Activated CD8-positive, alpha-beta T cell treated with anti-CD3 and anti-CD28 coated beads for 36 hours (primary cell): ENCODE measurements at places on chromosomes 16 and 17. TPM values are rescaled to one million over a fixed set of nuclear protein-coding genes. Genes with fewer than 3 reads are reported as not detected.

DNA sequence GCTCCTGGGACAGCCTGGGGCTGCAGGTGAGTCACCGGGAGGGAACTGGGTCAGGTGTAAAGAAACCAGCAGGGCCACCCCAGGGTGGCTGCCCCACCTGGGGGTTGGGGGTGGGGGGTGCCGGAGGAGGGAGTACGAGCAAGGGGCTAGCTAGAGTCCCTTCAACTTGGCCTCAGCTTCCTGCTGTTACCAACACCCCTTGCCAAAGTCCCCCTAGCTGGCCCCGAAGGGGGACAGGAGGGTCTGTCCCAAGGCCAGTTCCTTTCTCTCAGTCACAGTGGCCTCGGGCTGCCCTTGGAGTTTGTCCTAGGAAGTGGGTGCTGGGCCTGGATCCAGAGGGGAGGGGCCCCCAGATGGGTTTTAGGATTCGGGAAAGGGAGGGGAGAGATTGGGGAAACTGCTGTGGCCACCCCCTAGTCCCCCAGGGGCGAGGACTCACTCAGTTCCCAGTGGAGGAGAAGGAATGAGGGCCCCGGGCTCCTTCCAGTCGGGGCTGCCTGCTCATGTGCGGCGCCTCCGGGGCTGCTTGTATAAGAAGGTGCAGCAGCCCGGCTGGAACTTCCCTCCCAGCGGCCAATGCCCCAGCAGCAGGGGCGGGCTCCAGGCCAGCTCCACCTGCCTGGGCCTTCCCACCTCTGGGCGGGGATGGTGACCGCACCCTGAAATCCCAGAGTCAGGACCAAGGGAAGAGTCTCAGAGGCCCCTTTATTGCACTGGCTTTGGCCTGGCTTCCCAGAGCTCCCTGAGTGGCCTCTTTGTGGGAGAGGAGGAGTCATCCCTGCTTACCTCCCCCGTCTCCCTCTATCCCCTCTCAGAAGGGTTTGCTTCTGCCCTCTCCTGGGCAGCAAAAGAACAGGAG is 7.3 kb downstream of the ARHGAP27 start:
- H3K4me3 ChIP-seq, result no peak overlapping the region
- H3K4me1 ChIP-seq, result peaks cover 10% of the 10 kb centered on the region

GRCh38 chr16:30565526-30565925 is 6.0 kb downstream of the ZNF688 start:
- H3K4me3 ChIP-seq, result no peak overlapping the region
- H3K36me3 ChIP-seq, result peaks cover 2% of the 10 kb centered on the region
- H3K27ac ChIP-seq, result no peak overlapping the region
- H3K27me3 ChIP-seq, result no peaks in the 10 kb centered on the region

DNA sequence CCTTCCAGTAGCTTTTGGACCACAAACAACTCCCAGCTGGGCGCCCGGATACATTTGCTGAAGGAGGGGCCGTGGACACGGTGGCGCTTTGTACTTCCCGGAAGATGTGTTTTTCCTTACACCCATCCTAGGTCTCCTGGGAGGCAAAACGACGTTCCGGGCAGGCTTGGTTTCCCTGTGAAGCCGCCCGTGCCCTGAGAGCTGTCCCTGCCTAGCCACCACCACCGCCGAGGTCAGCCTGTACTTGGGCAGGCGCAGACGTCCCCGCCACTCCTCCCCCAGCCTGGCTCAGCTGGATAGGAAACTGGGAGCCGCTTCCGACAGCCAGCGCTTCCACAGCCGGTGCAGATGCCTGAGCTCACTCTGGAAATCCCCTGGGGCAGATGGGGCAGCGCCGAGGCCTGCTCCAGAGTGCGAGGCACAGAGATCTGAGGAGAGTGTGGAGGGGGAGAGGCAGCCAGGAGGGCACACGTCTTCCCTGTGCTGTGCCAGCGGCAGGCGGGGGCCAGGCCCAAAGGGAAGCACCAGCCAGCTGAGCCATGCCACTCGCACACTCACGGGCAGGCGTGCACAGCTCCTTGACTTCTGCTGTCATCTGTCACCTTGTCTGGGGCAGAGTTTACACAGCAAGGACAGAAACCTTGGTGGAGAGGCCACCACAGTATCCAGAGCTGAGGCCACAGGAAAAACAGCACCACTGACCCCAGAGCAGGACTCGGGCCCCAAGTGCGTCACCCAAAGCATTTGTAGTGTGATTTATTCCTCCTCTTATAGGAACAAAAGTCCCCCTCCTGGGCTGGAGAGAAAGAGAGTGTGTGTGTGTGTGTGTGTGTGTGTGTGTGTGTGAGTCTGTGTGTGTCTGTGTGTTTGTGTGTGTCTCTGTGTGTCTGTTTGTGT is 3.0 kb downstream of the RHBDF2 start:
- no peak overlapping the region for H3K27ac ChIP-seq
- peak overlapping the region; percentile 15 for H3K4me3 ChIP-seq
- no peak for DNase-seq
- H3K4me1 ChIP-seq, result peaks cover 56% of the 10 kb centered on the region

DNA sequence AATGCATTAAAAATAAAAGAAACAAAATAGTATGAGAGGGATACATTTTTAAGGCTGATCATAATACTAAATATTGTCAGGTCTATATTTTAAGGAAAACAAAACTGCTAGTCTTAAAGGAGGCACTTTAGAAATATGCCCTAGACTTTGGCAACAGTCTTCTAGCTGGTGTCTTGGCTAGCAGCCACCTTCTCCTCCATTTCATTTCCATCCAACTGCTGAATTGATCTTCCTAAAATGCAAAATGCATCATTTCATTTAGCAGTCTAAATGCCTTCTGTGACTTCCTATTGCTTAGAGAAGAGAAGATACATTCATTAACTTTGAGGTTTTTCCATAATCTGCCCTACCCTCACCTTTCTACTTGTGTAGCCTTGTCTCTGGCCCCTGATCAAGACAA is 1404.1 kb downstream of the CDH11 start:
- H3K27me3 ChIP-seq, result no peaks in the 10 kb centered on the region
- H3K4me3 ChIP-seq, result no peak overlapping the region
- DNase-seq, result no peak

- no peak overlapping the region for H3K4me3 ChIP-seq
- H3K36me3 ChIP-seq, result no peaks in the 10 kb centered on the region
- H3K27ac ChIP-seq, result no peak overlapping the region
These were observed 41.5 kb downstream of the CD300LF start for GRCh38 chr17:74671031-74671771.

DNA sequence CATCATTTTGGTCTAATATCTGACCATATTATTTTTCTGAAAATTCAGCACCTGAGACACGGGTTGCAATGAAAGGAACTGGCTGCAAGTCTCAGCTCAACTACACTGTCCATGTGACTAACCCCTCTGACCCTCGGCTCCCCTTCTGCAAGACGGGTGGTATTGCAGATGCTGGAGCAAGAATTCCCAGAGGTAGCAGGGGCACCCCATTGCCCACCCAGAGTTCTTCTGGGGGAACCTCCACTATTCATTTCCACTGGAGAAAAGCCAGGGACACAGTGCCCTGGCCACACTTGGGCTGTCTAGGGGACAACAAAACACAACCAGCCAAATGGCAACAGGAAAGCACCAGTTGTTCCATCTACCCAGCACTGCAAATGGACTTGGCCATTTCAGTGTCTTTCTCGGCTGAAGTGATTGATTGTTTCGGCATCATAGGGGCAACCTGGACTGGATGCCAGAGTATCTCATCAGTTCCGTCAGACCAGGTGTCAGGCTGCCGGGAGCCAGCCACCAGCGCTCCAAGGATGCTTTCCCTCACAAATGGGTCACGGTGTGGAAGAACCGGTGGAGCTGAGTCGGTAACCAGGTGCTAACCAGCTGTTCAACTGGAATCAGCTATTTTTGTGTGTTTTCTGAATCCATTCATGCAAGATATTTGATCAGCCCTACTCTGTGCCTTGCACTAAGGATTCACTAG is 58.1 kb downstream of the C16orf78 start:
- no peaks in the 10 kb centered on the region for H3K4me1 ChIP-seq
- no peaks in the 10 kb centered on the region for H3K36me3 ChIP-seq
- no peak for DNase-seq
- no peak overlapping the region for H3K4me3 ChIP-seq
- no peak overlapping the region for H3K27ac ChIP-seq

DNA sequence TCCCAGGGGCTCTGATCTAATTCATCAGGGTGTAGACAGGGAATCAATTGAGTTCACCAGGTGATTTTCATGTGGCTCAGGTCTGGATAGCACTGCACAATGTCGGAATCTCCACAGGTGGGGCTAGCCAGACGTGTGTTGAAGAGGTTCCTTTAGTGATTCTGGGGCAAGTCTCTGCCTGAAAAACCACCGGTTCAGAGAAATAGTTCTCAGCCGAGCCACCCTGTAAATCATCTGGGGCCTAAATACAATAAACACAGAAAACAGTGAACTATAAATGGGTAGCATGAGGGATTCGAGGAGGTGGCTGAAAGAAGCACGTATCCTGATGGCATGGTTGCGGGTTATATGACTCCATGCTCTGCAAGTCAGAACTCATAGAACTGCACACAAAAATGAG is 21.3 kb downstream of the ASPA start:
- H3K36me3 ChIP-seq, result no peaks in the 10 kb centered on the region
- H3K4me1 ChIP-seq, result no peaks in the 10 kb centered on the region
- H3K4me3 ChIP-seq, result no peak overlapping the region
- no peak overlapping the region for H3K27ac ChIP-seq
- peaks cover 4% of the 10 kb centered on the region for H3K27me3 ChIP-seq

GRCh38 chr16:14196011-14196410 is 124.9 kb downstream of the MRTFB start:
- no peaks in the 10 kb centered on the region for H3K27me3 ChIP-seq
- peaks cover 41% of the 10 kb centered on the region for H3K4me1 ChIP-seq
- H3K36me3 ChIP-seq, result no peaks in the 10 kb centered on the region
- no peak for DNase-seq
- no peak overlapping the region for H3K27ac ChIP-seq

DNA sequence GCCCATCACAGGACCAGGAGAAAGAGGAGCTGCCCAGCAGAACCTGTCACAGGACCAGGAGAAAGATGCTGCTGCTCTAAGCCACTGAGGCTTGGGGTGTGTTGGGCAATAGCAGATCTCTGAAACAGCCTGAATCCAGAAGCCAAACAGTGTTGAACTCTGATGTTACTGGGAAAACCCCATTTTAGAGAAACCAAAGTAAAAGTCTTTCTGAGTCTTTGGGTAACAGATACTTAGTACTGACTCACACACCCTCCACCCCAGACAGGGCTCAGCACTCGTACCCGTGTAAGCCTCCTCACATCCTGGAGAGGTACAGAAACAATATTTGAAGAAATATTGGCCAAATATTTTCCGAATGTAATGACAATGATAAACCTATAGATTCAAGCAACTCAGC is 82.8 kb upstream of the GNG13 start:
- DNase-seq, result no peak
- no peaks in the 10 kb centered on the region for H3K36me3 ChIP-seq
- no peak overlapping the region for H3K27ac ChIP-seq

DNA sequence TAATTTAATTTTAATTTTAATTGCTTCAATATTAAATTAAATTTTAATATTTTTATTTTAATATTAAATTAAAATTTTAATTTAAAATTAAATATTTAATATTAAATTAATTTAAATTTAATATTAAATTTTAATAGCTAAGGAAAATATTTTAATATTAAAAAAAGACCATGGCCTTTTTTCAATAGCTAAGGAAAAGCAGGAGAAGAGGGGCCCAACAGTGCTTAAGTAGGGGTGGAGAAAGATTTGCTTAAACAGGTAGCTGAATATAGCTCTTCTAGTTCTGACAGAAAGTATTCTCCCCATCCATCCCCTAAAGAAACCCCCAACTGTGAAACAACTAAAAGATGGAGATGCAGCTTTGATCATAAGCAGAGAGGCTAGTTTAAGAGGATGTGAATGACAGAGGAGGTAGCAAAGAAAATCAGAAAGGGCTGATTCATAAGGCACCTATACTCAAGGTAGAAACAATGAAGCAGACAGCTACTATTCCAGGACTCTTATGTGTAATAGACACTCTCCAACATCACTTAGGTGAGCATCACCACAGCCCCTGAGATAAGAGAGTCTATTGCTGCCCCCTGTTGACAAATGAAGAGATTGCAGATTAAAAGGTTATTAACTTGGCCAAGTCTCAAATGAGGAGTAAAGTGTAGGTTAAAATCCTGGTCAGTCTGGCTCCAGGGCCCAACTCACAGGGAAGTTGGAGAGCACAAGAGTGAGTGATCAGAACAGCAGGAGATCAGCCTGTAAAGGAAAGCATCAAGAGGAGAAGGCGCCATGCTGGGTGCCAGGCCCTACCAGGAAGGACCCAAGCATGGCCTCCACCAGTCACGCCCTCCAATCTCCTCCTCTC is 7.8 kb upstream of the RNASEK start:
- H3K27me3 ChIP-seq, result no peaks in the 10 kb centered on the region
- peaks cover 21% of the 10 kb centered on the region for H3K4me1 ChIP-seq

GRCh38 chr17:65017207-65017774 is 39.2 kb downstream of the GNA13 start:
- H3K4me1 ChIP-seq, result peaks cover 62% of the 10 kb centered on the region
- H3K36me3 ChIP-seq, result peaks cover 56% of the 10 kb centered on the region
- no peak for DNase-seq
- H3K4me3 ChIP-seq, result no peak overlapping the region
- H3K27me3 ChIP-seq, result no peaks in the 10 kb centered on the region

- H3K36me3 ChIP-seq, result peaks cover 18% of the 10 kb centered on the region
- H3K4me1 ChIP-seq, result peaks cover 45% of the 10 kb centered on the region
- H3K27ac ChIP-seq, result peak overlapping the region; percentile 96
These were observed 291.0 kb upstream of the TNRC6C start for GRCh38 chr17:77667478-77667877.

- no peaks in the 10 kb centered on the region for H3K27me3 ChIP-seq
- no peak for DNase-seq
- no peak overlapping the region for H3K4me3 ChIP-seq
- H3K27ac ChIP-seq, result peak overlapping the region; percentile 10
- peaks cover 83% of the 10 kb centered on the region for H3K36me3 ChIP-seq
These were observed 7.8 kb upstream of the MXRA7 start for GRCh38 chr17:76718516-76718915.

DNA sequence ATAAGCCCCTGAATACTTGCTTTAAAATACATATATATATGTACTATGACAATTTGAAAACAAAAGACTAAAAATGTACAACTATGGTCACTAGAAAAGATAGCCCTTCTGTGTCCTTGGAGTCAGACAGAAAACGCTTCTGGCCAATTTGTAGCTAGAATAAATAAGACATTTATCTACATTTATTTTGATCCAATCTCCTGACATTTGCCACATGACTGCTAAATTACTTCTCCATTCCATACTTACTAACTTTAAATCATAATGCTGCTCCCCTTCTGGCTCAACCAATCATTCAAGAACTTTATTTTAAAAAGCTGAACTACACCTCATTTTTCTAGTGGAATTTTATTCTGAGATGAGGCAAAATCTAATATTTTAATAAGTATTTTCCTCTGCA is 65.8 kb downstream of the CYTH1 start:
- H3K36me3 ChIP-seq, result peaks cover 5% of the 10 kb centered on the region
- peak overlapping the region; percentile 89 for H3K27ac ChIP-seq
- no peaks in the 10 kb centered on the region for H3K27me3 ChIP-seq
- DNase-seq, result no peak

- H3K36me3 ChIP-seq, result peaks cover 4% of the 10 kb centered on the region
- DNase-seq, result no peak
- H3K4me1 ChIP-seq, result no peaks in the 10 kb centered on the region
- H3K4me3 ChIP-seq, result no peak overlapping the region
- no peak overlapping the region for H3K27ac ChIP-seq
- peaks cover 29% of the 10 kb centered on the region for H3K27me3 ChIP-seq
These were observed 8.5 kb downstream of the SSTR5 start for GRCh38 chr16:1080801-1081733.

The TMEM101 gene
- total RNA-seq, result 26.1 TPM

The NAT9 gene
- 35.5 TPM for total RNA-seq

The WFDC1 gene
- not detected for total RNA-seq

The USH1G gene
- total RNA-seq, result not detected

The UTS2R gene
- total RNA-seq, result not detected

The GNG13 gene
- total RNA-seq, result not detected

The TEFM gene
- 12.6 TPM for total RNA-seq
